ENCODE measurements at places on chromosomes 11 and 22. TPM values are rescaled to one million over a fixed set of nuclear protein-coding genes. Genes with fewer than 3 reads are reported as not detected.

DNA sequence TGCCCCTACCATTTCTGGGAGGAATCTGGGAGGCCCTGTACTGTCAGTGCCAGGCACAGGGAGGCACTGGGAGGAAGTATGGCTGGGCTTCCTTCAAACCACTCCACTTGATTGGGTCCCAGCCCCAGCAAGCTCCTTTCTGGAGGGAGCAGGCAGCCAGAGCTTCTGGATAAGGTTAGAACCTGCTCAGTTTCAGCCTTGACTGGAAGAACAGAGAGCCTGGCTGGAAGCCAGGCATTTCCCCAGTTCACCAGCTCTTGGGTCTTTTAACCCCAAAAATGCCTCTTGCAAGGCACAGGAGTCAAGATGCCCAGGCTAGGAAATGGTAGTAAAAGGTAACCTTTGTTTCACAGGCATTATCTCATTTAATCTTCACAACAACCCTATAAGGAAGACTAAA lies 9.0 kb upstream of the KCTD14 start:
- peaks cover 6% of the 10 kb centered on the region for H3K4me1 ChIP-seq
- H3K36me3 ChIP-seq, result no peaks in the 10 kb centered on the region
- H3K27ac ChIP-seq, result no peak overlapping the region

DNA sequence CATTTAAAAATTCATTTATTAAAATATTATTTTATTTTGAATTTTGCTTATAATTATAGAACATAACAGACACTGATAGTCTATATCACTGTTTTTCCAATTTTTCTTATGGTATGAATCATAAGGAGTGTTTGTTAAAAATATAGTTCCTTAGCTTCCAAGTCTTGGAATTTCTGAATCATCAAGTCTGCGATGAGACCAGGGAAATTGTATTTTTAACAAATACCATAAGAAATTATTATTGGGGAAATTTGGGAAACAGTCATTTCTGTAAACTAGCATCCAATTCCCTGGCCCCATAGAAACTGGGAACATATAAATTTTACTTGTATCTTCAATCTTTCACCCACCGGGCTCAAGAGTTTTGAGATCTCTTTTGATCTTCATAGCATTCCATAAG lies 38.0 kb upstream of the PICALM start:
- H3K27ac ChIP-seq, result no peak overlapping the region
- H3K4me3 ChIP-seq, result no peak overlapping the region
- no peaks in the 10 kb centered on the region for H3K27me3 ChIP-seq
- no peaks in the 10 kb centered on the region for H3K36me3 ChIP-seq
- no peaks in the 10 kb centered on the region for H3K4me1 ChIP-seq
- no peak for DNase-seq

- H3K27me3 ChIP-seq, result no peaks in the 10 kb centered on the region
- no peaks in the 10 kb centered on the region for H3K4me1 ChIP-seq
- H3K4me3 ChIP-seq, result no peak overlapping the region
- H3K27ac ChIP-seq, result no peak overlapping the region
Measured at GRCh38 chr22:38443628-38444521, 11.1 kb downstream of the KCNJ4 start.

- no peak for DNase-seq
- H3K27ac ChIP-seq, result no peak overlapping the region
- H3K4me3 ChIP-seq, result no peak overlapping the region
- no peaks in the 10 kb centered on the region for H3K36me3 ChIP-seq
- H3K27me3 ChIP-seq, result no peaks in the 10 kb centered on the region
- no peaks in the 10 kb centered on the region for H3K4me1 ChIP-seq
Measured at GRCh38 chr22:26399289-26399688, 29.8 kb upstream of the ASPHD2 start.

GRCh38 chr11:126595560-126595959 lies 240.1 kb downstream of the ST3GAL4 start:
- no peak overlapping the region for H3K4me3 ChIP-seq

DNA sequence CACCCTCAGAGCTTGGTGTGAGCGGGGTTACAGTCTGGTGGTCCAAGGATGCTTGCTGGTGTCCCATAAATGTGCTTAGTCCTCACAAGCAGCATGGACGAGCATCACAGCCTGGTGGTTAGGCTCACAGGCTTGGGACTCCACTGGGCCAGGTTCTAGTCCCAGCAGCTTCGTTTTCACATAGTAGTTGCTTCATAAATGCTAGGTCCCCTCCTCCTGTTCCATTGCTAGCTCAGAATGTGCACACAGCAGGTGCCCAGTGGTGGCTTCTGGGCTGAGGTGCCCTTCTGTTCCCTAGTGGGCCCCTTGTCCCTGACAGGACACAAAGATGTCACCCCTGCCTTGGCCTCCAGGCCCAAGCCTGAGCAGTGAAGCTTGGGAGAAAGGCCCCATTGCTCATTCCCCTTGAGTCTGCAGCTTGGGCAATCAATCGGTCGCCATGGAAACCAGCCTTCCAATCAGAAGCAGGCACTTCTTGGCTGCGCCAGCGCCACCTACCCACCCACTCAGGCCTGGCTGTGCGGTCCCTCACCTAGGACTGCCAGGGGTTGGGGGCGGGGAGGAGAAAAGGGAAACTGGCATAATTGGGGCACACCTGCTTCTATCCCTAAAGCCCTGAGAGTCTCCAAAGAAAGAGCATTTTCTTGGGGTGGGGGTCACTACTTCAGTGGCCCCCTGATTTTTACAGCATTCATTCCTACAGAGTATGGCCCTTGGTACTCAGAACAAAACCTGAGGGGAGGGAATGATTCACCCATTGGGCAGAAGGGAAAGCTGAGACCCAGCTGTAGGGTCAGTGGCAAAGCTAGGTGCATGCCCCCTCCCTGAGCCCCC lies 48.1 kb downstream of the CYTH4 start:
- peaks cover 2% of the 10 kb centered on the region for H3K27me3 ChIP-seq
- H3K4me3 ChIP-seq, result no peak overlapping the region
- H3K36me3 ChIP-seq, result no peaks in the 10 kb centered on the region
- H3K27ac ChIP-seq, result no peak overlapping the region

DNA sequence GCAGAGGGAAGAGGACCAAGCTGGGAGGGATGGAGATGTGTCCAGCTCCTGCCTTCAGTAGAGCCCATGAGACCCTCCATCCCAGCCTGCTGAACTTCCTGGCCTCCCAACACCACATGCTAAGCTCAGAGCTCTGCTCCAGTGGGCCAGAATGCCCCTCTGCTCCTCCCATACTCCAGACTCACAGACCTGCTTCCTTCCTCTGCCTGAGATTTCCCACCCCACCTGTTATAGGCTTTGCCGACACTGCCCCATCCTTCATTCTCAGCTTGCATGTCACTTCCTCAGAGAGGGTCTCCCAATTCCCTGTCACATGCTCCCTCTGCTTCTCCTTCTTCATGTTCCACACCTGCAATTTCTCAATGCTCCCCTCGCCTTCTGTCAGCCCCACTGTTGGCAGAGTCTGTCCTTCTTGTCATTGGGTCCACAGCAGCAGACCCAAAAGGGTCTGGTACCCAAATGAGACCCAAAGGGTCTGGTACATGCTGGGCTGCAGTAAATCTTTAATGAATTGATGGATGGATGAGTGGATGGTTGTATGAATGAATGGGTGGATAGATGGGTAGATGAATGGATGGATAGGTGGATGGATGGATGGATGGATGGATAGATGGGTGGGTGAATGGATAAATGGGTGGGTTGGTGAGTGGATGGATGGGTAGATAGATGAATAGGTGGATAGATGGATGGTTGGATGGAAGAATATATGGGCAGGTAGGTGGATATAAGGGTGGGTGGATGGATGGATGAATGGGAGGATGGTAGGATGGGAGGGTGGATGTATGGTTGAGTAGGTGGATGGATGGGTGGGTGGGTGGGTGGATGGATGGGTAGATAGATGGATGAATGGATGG lies 105.3 kb upstream of the FGF3 start:
- H3K27ac ChIP-seq, result no peak overlapping the region
- no peak overlapping the region for H3K4me3 ChIP-seq
- no peaks in the 10 kb centered on the region for H3K27me3 ChIP-seq
- DNase-seq, result no peak

GRCh38 chr11:129372609-129373488 lies 2.8 kb upstream of the BARX2 start:
- no peak for DNase-seq
- H3K27me3 ChIP-seq, result no peaks in the 10 kb centered on the region
- peaks cover 29% of the 10 kb centered on the region for H3K4me1 ChIP-seq
- peak overlapping the region; percentile 50 for H3K4me3 ChIP-seq
- no peaks in the 10 kb centered on the region for H3K36me3 ChIP-seq

DNA sequence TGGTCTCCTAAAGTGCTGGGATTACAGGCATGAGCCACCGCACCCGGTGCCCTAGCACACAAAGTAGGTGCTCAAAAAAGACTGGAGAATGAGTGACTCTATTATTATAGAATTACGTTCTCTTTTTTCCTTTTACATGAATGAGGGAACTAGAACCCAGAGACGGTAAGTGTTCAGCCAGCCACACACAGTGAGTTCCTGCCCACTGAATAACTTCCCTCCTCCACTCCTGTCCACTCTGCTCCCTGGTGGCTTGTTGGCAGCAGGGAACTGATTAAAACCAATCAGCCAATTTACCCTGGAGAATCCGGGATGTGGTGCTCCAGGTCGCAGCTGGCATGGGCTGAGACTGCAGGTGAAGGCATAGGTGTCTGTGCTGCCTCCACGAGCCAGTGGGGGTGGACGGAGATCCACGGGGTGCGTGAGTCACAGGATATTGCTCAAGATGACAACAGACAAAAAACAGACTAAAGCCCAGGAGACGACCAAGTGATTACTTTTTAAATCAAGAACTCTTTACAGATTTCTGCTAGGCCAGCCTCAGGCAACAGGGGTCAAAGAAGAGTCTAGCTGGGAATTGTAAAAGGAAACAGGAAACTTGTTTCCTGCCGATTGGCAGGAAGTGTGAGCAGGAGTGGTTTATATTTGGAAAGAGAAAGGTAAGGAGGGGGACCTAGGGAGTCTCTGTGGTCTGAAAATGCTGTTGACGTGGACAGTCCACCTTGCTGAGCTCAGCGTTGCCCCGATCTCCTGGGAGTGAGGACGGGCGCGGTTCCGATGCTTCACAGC lies 95.2 kb upstream of the TP53I11 start:
- H3K4me1 ChIP-seq, result peaks cover 31% of the 10 kb centered on the region
- H3K27me3 ChIP-seq, result no peaks in the 10 kb centered on the region
- no peak overlapping the region for H3K4me3 ChIP-seq
- peak overlapping the region; percentile 27 for H3K27ac ChIP-seq
- DNase-seq, result no peak

- H3K27ac ChIP-seq, result no peak overlapping the region
- H3K4me3 ChIP-seq, result no peak overlapping the region
- H3K27me3 ChIP-seq, result no peaks in the 10 kb centered on the region
- DNase-seq, result no peak
- H3K36me3 ChIP-seq, result no peaks in the 10 kb centered on the region
Measured at GRCh38 chr22:44623771-44624510, 78.1 kb upstream of the PRR5 start.

The TMEM86A gene
- total RNA-seq, result 26.8 TPM

The SAA4 gene
- total RNA-seq, result 1.7 TPM

The RCOR2 gene
- not detected for total RNA-seq

The POU2AF2 gene
- not detected for total RNA-seq

The FBLN1 gene
- 1,019 TPM for total RNA-seq

All from vagina (tissue), 2 donors.